Hippocampal formation (tissue), 2 donors: ENCODE measurements at places on chromosomes 11 and 22.

- DNase-seq: no peak
Measured at GRCh38 chr11:128491195-128491936, 96.0 kb downstream of the ETS1 start.

DNA sequence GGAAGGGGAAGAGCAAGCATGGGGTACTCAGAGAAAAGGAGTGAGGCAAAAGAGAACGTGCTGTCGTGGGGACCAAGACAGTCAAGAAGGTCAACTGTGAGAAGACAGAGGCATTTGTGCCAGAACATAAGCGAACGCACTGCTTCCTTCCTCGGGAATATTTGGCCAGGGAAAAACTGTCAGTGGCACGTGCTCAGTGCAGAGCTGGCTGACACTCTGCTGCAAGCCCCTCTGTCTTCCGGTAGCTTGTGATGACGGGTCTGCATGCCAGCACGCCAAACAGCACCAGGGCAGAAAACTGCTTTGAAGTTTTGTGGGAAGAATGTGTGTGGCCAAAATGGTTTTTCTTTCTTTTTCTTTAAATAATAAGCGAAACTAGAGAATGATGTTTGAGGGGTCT is 60.6 kb downstream of the SMCO4 start:
- DNase-seq: no peak

DNA sequence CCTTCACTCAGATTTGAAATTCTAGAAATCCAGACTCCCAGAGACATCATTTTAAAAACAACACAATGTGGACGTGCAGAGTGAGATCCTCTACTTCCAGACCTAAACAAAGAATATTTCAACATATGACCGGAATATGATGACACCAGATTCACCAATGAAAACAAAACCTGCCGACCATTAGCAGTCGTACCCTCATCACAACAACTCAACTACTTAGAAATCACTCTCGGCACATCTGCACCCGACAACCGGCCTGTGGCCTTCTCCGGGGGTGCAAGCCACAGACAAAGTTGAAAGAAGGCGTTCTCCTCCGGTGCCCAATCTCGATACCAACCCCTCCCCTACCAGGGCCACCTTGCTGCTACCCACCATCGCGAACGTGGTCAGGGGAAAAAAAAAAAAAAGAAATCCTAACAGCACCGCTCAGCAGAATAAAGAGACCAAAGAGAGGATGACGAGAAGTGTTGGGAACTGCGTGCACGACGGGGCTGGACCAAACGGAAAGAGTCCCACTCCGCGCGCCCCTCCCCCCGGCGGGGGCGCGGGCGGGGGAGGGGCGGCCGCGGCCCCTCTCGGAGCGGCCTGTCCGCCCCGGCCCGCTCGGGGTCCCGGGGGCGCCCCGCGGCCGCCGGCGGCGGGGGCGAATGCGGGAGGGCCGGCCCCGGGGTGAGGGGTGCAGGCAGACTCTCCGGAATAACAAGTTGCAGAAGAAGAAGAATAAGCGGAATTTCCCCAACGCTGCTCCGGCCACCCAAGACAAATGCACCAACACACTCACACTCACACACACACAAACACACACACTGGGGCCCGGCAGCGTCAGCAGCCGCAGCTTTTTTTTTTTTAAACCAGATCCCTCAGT is 1.7 kb downstream of the PHF21A start:
- peak; percentile 53 for DNase-seq

DNA sequence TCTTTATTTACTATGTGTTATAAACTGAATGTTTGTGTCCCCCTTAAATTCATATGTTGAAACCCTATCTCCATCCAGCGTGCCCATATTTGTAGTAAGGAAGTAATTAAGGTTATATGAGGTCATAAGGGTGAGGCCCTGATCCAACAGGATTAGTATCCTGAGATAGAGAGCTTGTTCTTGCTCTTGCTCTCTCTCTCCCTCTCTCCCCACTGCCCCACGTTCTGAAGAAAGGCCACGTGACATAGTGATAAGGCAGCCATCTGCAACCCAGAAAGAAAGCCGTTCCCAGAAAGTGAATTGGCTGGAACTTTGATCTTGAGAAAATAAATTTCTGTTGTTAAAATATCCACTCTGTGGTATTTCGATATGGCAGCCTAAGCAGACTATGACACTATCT is 212.5 kb downstream of the SWAP70 start:
- DNase-seq: no peak

GRCh38 chr11:88886796-88887195 is 179.0 kb downstream of the GRM5 start:
- DNase-seq: no peak

DNA sequence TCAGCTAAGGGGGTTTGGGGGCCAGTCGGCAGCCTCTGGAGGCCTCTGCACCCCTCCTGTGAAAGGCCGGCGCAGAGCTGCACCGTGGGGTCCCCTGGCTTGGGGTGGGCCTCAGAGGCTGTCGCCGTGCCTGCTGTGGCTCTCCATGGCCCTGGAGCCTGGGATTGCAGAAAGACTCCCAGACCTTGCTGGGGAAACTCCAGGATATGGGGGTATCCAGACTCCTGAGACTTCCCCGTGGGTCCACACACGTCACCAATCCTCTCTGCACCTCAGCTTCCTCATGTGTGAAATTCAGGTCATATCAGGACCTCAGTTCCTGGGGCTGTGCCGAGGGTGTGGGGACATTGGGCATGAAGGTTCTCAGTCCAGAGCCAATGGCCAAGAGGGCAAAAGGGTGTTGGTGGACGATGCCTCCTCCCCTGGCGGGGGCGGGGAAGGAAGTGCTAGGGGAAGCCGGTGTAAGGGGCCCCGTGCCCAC is 97.1 kb downstream of the KCNQ1 start:
- DNase-seq: no peak

GRCh38 chr11:12539572-12539971 is 134.6 kb upstream of the TEAD1 start:
- DNase-seq: no peak

- no peak for DNase-seq
Measured at GRCh38 chr11:123227763-123228495, 32.9 kb upstream of the CLMP start.

DNA sequence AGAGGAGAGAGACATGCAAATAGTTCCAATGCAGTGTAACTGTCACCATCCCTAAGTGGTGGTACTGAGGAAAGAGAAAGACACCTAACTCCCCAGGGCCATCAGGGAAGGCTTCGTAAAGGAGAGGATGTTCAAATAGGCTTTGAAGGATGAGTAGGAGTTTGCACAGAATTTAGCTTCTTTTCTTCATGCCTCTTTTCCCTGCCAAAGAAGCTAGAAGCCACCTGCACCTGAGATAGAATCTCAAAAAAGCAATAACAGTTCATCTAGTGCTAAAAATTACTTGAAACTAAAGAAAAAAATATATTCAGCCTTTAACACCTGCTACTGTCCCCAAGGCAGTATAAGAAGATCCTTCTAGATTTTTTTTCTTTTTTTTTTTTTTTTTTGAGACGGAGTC is 16.7 kb upstream of the XBP1 start:
- no peak for DNase-seq

- DNase-seq: peak; percentile 6
Measured at GRCh38 chr22:27405672-27406388, 395.7 kb downstream of the MN1 start.

DNA sequence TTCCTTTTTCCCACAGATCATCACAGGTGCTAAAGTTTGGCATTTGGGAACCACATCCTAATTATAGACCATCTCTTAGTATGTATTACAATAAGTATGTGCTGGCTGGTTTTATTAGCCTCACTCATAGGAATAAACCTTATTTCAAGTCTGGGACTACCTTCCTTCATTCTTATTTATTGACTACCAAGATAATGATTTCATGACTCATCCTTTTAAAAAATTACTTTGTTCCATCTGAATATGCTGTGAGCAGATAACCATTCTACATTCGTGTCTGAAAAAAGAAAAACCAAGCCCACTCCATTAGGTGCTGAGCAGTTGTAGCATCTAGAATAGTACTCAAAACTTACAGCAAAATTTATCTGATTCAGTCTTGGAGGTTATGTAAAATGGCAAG is 12.3 kb downstream of the TNRC6B start:
- DNase-seq: no peak

- DNase-seq: no peak
Measured at GRCh38 chr22:19679522-19680101, 34.7 kb upstream of the SEPTIN5 start.

- DNase-seq: no peak
Measured at GRCh38 chr11:128559496-128560103, 27.8 kb downstream of the ETS1 start.

- DNase-seq: no peak
Measured at GRCh38 chr11:69489746-69490365, 8.4 kb downstream of the LINC01488 start.
